ENCODE measurements at places on chromosomes 5 and 9. TPM values are rescaled to one million over a fixed set of nuclear protein-coding genes. Genes with fewer than 3 reads are reported as not detected.

The ETF1 gene
- polyA plus RNA-seq = 56.9 TPM

The FOXD4L6 gene
- 2.3 TPM for polyA plus RNA-seq

The FOXD4 gene
- polyA plus RNA-seq = 2.3 TPM

The TMEM174 gene
- polyA plus RNA-seq = not detected

The C9orf78 gene
- 91.3 TPM for polyA plus RNA-seq

The FRMD3 gene
- polyA plus RNA-seq = 11.1 TPM

The IL31RA gene
- polyA plus RNA-seq = not detected

The DAB2 gene
- polyA plus RNA-seq = 0.63 TPM

The SPATA31A3 gene
- not detected for polyA plus RNA-seq

The C9 gene
- not detected for polyA plus RNA-seq

The SLC34A1 gene
- not detected for polyA plus RNA-seq

The AQP3 gene
- not detected for polyA plus RNA-seq

The SLC45A2 gene
- 1.2 TPM for polyA plus RNA-seq

The FBXO4 gene
- 0.36 TPM for polyA plus RNA-seq

The IL4 gene
- polyA plus RNA-seq = not detected

The VPS13A gene
- polyA plus RNA-seq = 20.6 TPM

The ZNF879 gene
- 21.0 TPM for polyA plus RNA-seq

The SH3PXD2B gene
- polyA plus RNA-seq = 18.7 TPM

The LTC4S gene
- polyA plus RNA-seq = 5.9 TPM

The EQTN gene
- not detected for polyA plus RNA-seq

The DPP7 gene
- 23.3 TPM for polyA plus RNA-seq

The FCN1 gene
- not detected for polyA plus RNA-seq

The CHD1 gene
- polyA plus RNA-seq = 62.7 TPM

The C9orf50 gene
- polyA plus RNA-seq = not detected
